ENCODE measurements at places on chromosomes 6 and 20.

- no peak for DNase-seq
Observed at GRCh38 chr6:20631549-20631924, 97.3 kb downstream of the CDKAL1 start.

DNA sequence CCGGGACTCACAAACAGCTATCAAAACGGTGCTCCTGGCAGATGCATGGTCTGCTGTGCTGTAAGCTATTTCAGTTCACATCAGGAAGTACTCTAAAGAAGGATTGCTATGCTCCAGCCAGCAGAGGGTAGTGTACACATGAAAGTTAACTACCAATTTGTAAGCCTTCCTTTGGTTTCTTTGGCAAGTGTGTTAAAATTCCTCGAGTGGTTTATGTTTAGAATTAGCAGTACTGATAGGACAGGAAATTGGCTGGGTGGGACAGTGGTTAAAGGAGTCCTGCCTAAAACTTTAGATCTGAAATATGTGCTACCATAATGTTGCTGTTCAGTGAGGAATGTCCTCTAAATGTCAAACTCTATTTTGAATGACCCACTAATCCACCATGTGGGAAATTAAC lies 47.4 kb downstream of the TRMT11 start:
- no peak for DNase-seq

DNA sequence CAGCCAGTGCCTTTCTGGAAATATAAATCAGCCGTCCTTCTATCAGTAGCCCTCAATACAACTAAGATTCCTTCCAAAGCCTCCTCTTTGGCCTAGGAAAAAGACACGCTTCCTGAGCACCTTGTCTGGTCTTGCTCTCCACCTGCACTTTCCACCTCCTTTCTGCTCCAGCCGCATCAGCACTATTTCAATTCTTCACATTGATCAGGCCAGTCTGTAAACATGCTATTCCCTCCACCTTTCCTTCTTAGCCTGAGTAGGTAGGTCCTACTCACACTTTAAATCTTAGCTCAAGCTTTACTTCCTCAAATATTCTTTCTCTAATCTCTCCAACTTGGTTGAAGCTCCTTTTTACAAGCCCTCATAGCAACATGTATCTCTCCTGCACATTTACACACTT lies 11.4 kb downstream of the RANBP9 start:
- no peak for DNase-seq

DNA sequence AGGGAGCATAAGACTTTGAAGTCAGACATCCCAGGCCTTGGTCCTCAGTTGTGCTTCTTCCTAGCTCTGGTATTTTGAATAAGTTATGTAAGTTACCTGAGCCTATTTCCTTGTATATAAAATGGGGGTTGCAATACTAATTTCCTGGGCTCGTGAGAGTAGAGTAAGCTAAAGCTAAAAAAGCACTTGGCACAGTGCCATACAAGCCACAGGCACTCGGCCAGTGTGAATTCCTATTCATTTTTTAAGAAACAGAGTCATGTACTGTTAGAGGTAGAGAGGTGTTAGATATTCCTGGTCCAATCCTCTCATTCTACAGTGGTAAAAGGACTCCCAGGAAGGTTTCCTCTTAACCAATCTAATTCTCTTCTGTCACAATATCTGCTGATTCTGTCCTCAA lies 79.6 kb upstream of the EPB41L1 start:
- no peak for DNase-seq

DNA sequence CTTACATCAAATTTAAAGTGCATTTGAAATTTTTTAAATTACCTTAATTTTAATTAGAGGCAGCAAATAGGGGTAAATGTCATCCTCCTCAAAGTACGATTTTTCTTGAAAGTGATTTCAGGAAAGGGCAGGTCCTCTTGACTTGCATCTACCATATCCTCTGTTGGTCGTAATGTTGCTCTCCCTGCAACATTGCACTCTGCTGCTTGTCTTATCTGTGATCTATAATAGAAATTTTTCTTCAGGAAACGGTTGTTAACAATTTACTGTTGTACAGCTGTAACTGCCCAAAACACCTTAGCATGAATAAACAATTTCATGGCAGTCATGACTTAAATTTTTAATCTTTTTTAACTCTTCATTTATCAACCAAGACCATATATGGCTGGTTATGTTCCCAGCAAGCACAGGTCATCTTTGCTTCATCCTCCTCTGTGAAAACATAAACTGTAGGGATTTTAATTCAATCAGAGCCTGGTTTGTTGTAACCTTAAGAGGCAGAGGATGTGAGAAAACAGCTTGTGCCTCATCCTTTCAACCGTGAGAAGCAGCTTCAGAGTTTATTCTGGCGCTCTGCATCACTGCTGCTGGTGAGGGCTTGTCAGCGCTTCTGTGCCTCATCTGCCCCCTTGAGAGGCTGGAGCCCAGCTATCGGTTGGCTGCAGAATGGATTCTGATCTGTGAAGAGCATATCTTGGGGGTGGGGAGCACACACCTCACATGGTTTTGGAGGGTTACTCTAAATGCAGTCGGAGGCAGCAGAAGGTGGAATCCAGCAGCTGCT lies 56.0 kb downstream of the CTNNBL1 start:
- DNase-seq: no peak

DNA sequence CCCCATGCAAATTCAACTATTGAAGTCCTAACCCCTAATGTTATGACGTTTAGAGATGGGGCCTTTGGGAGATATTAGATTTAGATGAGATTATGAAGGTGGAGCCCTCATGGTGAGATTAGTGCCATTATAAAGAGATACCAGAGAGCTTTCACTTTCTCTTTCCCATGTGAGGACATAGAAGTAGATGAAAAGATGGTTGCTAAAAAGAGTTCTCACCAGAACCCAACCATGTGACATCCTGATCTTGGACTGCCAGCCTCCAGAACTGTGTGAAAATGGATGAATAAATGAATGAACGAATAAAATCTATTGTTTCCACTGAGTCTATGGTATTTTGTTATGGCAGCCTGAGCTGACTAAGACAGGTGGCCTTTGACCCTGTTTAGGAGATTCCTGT lies 50.6 kb upstream of the FBXO30 start:
- no peak for DNase-seq

- no peak for DNase-seq
Observed at GRCh38 chr6:159061805-159062563, 17.2 kb upstream of the TAGAP start.

DNA sequence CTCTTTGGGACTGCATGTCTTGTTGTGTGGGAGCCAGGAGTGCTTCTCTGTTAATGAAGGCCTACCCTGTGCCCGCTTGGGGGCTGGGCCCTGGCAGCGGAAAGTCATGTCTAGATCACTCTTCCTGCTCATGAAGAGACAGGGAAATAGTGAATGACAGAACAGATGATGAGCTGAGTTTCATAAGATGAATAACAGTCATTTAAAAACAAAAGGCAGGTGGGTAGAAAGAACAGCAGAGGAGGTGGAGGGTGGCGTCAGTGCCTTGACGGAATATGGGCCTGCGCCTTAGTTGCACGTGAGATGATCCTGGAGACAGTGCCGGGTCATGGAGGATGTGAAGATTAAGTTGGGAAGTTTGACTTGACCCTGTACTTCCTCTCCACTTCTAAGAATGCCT lies 85.5 kb downstream of the ARID1B start:
- peak; percentile 58 for DNase-seq

DNA sequence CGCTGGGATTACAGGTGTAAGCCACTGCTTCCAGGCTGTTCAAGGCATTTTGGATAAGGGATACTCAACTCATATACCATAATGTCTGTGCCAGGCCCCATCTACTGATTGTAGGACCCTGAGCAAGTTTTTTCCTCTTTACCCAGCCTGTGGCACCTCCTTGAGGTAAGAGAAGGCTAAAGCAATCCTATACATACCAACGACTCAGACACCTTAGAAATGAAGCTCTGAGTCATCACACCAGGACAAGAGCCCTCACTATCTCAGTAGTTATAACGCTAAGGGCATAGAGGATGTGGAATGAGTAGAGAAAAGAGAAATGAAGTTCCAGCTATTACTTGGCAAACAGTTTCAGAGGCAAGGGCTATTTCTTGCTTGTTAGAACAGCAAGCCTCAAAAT lies 16.9 kb downstream of the NDRG3 start:
- no peak for DNase-seq

DNA sequence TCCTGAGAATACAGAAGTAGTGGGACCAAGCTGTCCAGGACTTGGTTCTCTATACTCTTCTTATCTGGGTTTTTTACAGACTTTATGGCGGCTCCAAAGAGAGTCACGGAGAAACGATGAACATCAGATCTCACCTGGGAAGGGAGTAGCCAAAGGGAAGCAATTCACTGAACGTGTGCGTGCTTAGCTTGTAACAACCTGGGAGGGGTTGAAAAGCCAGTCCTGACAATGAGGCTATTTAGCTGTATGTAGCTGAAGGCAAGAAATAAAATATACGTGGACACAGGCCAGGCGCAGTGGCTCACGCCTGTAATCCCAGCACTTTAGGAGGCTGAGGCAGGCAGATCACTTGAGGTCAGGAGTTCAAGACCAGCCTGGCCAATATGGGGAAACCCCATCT lies 18.2 kb upstream of the RBL1 start:
- DNase-seq: no peak

DNA sequence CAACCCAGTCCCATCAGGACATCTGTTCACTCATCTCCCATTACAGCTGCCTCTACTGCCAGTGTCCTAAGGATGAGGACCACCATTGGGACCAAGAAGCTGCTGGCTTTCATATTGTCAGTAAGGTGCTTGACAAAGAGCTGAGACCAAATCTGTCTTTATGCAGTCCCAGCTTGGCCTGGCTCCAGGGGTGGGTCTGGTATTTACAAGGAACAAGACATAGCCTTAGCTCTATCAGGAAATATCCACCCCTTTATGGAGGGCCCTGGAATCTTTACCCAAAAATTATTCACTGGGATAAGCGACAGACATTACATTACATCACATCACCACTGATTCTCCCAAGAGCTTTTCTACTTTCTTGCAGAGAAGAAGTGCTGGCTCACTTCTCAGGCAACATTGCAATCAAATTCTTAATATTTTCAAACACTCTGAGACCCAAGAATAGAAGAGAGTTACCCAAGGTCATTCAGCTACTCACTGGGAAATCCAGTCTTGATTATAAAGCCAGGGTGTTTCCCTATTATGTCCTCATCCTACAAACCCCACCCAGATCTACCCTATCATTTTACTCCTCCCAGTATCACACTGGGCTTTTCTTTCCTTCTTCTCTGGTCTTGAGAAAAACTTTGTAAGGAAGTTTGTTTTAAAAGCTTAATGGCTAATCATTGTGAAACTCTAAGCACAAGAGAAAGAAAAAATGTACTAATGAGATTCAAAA lies 11.5 kb upstream of the PI3 start:
- DNase-seq: no peak

DNA sequence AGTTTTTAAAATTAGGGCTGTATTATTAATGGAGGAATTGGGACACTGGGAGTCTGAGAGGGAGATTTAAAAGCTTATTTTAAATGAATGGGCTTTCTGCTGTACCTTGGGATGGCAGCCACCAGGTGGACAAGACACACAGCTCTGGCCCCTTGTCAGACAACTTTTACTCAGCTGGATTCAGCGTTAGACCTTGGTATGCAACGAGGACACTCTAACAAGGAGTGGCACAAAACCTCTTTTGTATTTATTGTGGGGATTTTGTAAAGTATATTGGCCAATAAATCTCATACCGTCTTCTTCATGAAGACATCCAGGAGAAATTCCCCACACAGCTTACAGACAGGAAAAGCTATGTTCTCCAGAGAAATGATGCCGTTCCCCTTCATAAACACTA lies 105.7 kb downstream of the LCA5 start:
- DNase-seq: no peak

DNA sequence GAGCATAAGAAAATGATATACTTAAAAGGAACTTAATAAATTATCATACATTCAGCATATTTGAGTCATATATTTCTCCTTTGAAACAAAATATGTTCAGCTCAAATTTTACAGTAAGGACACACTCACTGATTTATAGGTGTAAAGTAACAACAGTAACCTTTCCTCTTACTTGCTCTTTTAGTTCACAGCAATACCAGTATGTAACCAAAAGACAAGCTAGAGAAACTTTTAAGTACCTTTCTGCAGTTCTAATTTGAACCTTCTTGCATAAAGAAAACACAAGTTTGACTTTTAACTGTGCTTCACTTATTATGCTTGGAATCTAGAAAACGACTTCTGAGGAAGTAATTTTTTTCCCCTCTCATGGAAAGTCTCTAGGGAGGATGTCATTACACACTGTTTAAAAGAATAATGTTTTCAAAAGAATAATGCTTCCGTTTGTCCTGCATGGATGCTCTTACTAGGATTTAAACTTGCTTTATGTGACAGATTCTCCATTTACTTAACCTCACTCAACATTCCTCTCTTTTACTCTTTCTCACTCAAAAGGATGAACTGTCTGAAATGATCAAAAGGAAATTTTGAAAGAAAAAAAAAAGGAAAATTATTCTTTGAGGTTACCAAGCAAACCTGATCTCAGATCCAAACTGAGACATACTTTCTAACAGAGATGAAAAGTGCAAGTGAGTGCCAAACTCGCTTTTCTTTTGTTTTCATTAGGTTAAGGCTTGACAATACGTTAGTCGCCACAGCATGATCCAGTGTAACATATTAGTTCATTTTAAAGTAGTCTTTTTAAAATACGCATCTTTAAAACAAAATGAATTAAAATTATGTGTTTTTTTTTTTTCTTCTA lies 22.4 kb upstream of the CALHM6 start:
- no peak for DNase-seq

DNA sequence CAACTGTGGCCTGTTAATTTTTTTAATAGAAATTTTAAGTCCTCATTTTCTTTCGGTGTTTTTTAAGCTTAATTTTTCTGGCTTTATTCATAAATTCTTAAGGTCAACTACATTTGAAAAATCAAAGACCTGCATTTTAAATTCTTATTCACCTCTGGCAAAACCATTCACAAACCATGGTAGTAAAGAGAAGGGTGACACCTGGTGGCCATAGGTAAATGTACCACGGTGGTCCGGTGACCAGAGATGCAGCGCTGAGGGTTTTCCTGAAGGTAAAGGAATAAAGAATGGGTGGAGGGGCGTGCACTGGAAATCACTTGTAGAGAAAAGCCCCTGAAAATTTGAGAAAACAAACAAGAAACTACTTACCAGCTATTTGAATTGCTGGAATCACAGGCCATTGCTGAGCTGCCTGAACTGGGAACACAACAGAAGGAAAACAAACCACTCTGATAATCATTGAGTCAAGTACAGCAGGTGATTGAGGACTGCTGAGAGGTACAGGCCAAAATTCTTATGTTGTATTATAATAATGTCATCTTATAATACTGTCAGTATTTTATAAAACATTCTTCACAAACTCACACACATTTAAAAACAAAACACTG lies 10.1 kb downstream of the HFE start:
- peak; percentile 59 for DNase-seq
